Aorta (tissue), 5 donors: ENCODE measurements at places on chromosomes 11 and 22. TPM values are rescaled to one million over a fixed set of nuclear protein-coding genes. Genes with fewer than 3 reads are reported as not detected.
A peak's percentile ranks its signal among the peaks of the same experiment; 100 is the strongest.

- DNase-seq = no peak
- no peaks in the 10 kb centered on the region for H3K4me1 ChIP-seq
- no peaks in the 10 kb centered on the region for H3K36me3 ChIP-seq
These were observed 1.7 kb upstream of the LDHA start for GRCh38 chr11:18392434-18393321.

DNA sequence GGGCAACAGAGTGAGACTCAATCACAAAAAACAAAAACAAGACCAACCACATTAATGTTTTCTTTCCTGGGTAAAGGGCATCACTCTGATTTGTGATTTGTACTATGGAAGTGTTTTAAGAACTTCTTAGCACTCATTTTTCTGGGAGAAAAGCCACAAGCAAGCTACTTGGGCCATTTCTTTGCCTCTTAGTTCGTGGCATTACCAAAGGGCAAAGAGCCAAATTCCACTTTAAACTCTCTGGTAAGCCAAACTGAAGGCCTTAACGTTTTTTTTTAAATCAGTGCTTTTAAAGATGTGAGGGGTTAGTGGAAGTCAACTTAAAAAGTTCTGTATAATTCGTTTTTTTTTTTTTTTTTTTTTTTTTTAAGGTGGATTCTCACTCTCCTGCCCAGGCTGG, 36.9 kb downstream of the CAT start:
- H3K4me1 ChIP-seq = no peaks in the 10 kb centered on the region
- no peak for DNase-seq
- H3K36me3 ChIP-seq = no peaks in the 10 kb centered on the region
- no peaks in the 10 kb centered on the region for H3K27me3 ChIP-seq
- no peak overlapping the region for H3K27ac ChIP-seq

- no peak overlapping the region for H3K4me3 ChIP-seq
- no peaks in the 10 kb centered on the region for H3K4me1 ChIP-seq
- H3K27me3 ChIP-seq = no peaks in the 10 kb centered on the region
- H3K27ac ChIP-seq = no peak overlapping the region
These were observed 5.3 kb upstream of the RRAS2 start for GRCh38 chr11:14364322-14364721.

GRCh38 chr11:36508743-36509142, 1.3 kb downstream of the TRAF6 start:
- no peak for DNase-seq
- H3K4me3 ChIP-seq = peak overlapping the region; percentile 83
- H3K36me3 ChIP-seq = no peaks in the 10 kb centered on the region
- H3K4me1 ChIP-seq = no peaks in the 10 kb centered on the region
- no peak overlapping the region for H3K27ac ChIP-seq
- H3K27me3 ChIP-seq = no peaks in the 10 kb centered on the region

- no peaks in the 10 kb centered on the region for H3K27me3 ChIP-seq
- no peaks in the 10 kb centered on the region for H3K36me3 ChIP-seq
- H3K27ac ChIP-seq = no peak overlapping the region
- no peaks in the 10 kb centered on the region for H3K4me1 ChIP-seq
- DNase-seq = no peak
- H3K4me3 ChIP-seq = no peak overlapping the region
These were observed 7.6 kb upstream of the C11orf96 start for GRCh38 chr11:43934601-43935423.

DNA sequence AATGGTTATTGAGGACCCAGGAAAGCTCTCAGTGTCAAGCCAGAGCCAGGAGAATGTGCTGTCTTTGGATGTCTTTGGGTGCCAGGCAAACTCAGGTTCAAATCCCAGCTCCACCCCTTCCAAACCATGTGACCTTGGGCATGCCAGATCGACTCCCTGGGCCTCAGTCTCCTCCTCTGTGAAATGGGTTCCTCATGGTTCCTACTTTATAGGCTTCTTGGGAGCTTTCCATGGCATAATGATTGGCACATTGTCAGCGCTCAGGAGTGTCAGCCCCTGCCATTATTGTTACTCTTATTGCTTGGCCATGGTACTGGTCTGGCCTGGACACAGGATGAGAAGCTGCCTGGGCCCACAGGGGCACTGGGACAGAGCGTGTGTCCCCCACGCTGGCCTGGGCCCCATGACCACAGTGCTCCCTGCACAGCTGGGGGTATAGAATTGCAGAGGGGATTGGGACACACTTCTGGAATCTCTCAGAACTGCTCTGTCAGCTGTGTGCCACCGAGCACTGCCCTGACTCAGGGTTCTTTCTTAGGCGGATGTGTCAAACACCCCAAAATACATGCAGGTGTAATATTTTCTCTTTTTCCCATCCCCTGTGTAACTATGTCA, 37.6 kb upstream of the CRYBB3 start:
- no peak overlapping the region for H3K4me3 ChIP-seq
- H3K4me1 ChIP-seq = no peaks in the 10 kb centered on the region
- H3K36me3 ChIP-seq = no peaks in the 10 kb centered on the region
- no peaks in the 10 kb centered on the region for H3K27me3 ChIP-seq
- DNase-seq = no peak
- H3K27ac ChIP-seq = no peak overlapping the region

DNA sequence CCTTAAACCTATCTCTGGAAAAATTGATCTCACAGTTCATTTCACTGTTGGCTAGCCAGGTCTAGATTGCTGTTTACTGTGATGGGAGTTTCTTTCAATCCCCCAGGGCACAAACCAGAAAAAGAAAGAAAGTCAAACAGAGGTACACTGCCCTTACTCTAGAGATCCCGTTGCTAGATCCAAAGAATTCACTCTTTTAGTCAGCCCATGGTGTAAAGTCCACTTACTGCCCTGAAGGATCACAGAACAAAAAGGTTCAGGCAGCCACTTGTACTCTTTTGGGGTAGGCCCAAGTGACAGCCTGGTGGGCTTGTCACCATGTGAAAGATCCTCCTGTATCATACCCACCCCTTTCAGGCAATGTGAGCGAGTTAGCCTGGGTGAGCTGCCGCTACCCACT, 162.6 kb upstream of the CCDC179 start:
- no peak overlapping the region for H3K27ac ChIP-seq
- no peak overlapping the region for H3K4me3 ChIP-seq
- no peaks in the 10 kb centered on the region for H3K27me3 ChIP-seq
- no peaks in the 10 kb centered on the region for H3K4me1 ChIP-seq

Gene SYTL2
- 54.0 TPM for total RNA-seq

DNA sequence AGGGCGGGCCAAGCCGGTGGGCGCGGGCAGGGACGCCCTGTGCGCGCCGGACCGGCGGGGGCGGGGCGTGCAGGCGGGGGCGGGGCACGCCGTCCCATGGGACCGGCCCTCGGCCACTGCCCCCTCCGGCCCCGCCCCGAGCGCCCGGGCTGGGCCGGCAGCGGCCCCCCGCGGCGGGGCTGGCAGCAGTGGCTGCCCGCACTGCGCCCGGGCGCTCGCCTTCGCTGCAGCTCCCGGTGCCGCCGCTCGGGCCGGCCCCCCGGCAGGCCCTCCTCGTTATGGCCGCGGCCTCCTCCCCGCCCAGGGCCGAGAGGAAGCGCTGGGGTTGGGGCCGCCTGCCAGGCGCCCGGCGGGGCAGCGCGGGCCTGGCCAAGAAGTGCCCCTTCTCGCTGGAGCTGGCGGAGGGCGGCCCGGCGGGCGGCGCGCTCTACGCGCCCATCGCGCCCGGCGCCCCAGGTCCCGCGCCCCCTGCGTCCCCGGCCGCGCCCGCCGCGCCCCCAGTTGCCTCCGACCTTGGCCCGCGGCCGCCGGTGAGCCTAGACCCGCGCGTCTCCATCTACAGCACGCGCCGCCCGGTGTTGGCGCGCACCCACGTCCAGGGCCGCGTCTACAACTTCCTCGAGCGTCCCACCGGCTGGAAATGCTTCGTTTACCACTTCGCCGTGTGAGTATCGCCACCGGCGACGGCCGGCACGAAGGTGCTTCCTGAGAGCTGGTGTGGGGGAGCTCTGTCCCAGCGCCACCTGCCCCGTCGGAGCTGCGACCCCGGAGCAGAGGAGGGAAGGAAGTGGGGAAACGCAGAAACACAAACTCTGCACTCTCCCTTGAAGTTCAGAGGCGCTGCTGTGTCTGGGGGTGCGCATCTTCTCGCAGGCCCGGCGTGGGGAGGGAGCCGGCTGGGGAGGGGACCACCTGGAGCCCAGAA, at the start of gene KCNQ1:
KCNQ1 (plus strand) TSS at position 188 of the 925 bp plus-strand sequence; CDS start at position 279, 91 bp downstream.
- no peaks in the 10 kb centered on the region for H3K36me3 ChIP-seq
- H3K4me3 ChIP-seq = peak within 1 kb of the TSS; percentile 16
- no peak within 1 kb of the TSS for H3K27ac ChIP-seq
- DNase-seq = peak; percentile 64

- H3K36me3 ChIP-seq = no peaks in the 10 kb centered on the region
- DNase-seq = peak; percentile 93
- H3K4me1 ChIP-seq = no peaks in the 10 kb centered on the region
These were observed 3.7 kb downstream of the CST6 start for GRCh38 chr11:66015454-66015881.

Gene OR51B5
- total RNA-seq = 0.71 TPM

Gene DUSP8
- total RNA-seq = 9.4 TPM
